ENCODE measurements at places on chromosomes 5 and 9. TPM values are rescaled to one million over a fixed set of nuclear protein-coding genes. Genes with fewer than 3 reads are reported as not detected.

EDIL3 gene
- total RNA-seq = 1.7 TPM

DNA sequence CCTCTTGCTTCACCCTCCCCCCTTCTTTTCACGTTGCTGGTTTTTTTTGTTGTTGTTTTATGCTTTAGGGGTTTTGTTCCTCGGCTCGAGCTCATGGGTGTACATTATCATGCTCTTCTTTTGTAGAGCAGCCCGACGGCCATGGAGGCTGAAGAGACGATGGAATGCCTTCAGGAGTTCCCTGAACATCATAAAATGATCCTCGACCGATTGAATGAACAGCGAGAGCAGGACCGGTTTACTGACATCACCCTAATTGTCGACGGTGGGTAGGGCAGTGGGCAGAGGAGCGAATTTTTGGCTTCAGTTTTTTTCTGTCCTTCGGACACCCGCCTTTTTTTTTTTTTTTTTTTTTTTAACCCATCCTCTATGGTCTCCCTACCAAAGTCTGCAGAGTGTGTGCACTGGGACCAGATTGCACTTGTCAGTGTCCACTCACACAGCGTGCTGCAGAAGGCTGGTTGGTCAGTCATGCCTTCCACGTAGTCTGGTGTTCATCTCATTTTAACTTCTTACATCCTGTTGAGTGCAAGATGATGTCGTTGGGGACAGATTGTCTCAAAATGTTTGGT is 1.3 kb downstream of the ZNF131 start:
- no peak for DNase-seq

- DNase-seq = no peak
Observed at GRCh38 chr9:82777366-82777765, 285.6 kb downstream of the RASEF start.

- no peak for DNase-seq
Observed at GRCh38 chr9:99852617-99853016, 30.9 kb downstream of the NR4A3 start.

- DNase-seq = no peak
Observed at GRCh38 chr5:170150713-170151096, 45.0 kb downstream of the FOXI1 start.

All from Right ventricle myocardium inferior (tissue), 1 donor.